GM12878 (cell line): ENCODE measurements at places on chromosomes 7 and 10. TPM values are rescaled to one million over a fixed set of nuclear protein-coding genes. Genes with fewer than 3 reads are reported as not detected.
A peak's percentile ranks its signal among the peaks of the same experiment; 100 is the strongest.

GRCh38 chr10:2145926-2146478, 408.7 kb upstream of the ADARB2 start:
- no peak for DNase-seq
- H3K27ac ChIP-seq = no peak overlapping the region
- no peaks in the 10 kb centered on the region for H3K27me3 ChIP-seq
- no peak overlapping the region for H3K4me3 ChIP-seq
- no peaks in the 10 kb centered on the region for H3K36me3 ChIP-seq

The SORCS1 gene
- total RNA-seq = 0.08 and 0.15 TPM in 2 replicates

GRCh38 chr10:5732141-5732540, 47.5 kb downstream of the TASOR2 start:
- no peaks in the 10 kb centered on the region for H3K4me1 ChIP-seq
- H3K27me3 ChIP-seq = no peaks in the 10 kb centered on the region
- no peak overlapping the region for H3K4me3 ChIP-seq
- DNase-seq = no peak
- H3K36me3 ChIP-seq = peaks cover 17% of the 10 kb centered on the region

The CLDN3 gene
- total RNA-seq = not detected in 2 replicates

DNA sequence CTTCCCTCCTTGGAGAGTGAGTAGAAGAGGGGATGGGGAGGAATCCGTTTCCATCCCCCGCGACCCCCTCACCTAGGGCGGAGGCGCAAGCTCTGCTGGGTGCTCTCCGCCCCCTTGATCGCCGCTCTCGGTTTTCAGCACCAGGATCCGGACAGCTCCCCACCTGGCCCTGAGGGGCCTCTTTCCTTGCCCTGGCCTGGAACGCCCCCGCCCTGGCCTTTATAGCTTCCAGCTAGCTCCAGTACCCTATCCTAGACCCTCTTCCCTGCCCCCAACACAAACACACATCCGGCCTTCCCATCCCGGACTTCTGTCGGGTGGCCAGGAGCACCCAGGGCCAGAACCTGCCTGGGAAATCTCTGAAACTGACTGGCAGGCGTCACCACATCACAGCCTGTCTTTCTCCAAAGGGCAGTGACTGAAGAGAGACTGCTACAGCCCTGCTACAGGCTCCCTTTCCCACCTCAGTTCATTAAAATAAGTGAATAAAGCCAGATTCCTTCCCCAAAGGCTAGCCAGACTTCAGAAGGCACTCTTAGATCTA, 72.3 kb upstream of the LEP start:
- H3K4me1 ChIP-seq = no peaks in the 10 kb centered on the region
- peaks cover 24% of the 10 kb centered on the region for H3K27me3 ChIP-seq
- no peaks in the 10 kb centered on the region for H3K36me3 ChIP-seq
- DNase-seq = no peak
- no peak overlapping the region for H3K4me3 ChIP-seq

GRCh38 chr7:102874966-102875365, 37.8 kb upstream of the LRRC17 start:
- H3K27me3 ChIP-seq = no peaks in the 10 kb centered on the region; the same call in 1 of the 2 replicates
- H3K27ac ChIP-seq = no peak overlapping the region
- no peaks in the 10 kb centered on the region for H3K36me3 ChIP-seq
- no peak overlapping the region for H3K4me3 ChIP-seq
- no peak for DNase-seq

The PSMC2 gene
- 125 and 129 TPM in 2 replicates for total RNA-seq

GRCh38 chr7:13293264-13294002, 606.0 kb downstream of the ARL4A start:
- DNase-seq = no peak
- no peak overlapping the region for H3K4me3 ChIP-seq

DNA sequence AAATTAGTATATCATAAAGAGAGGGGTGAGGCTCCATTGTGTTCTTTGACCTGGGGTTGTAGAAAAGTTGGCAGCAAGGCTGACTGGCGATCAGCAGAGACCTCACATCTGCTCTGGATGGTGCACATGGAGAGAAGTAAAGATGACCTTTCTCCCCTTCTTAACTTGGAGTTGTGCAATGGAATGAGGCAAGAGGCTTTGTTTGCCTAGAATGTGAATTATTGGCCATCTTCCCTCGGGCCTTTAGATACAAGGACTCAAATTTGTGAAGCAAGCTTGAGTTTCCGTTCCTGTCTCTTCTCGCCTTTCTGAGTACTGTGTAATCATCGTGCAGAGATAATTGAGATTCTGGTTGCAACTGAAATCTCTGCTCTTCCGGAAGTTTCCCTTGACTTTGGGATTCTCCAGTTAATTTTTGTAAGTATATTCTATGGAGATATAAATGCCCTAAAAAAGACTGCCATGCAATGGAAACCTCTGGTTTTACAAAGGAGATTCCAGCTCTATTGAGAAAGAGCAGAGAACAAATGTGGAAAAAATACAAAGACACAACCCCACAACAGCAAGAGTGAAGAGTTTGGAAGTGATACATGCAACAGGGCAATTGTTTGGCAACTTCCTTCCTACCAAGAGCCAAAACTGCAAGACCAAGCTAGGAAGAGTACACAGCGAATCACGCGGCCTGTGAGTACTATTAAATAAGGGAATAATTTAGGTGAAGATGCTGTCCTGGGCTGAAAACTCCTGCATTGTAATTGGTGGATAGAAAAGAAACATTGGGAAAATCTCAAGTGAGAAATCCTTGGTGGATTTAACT, 542.3 kb upstream of the NRP1 start:
- H3K27ac ChIP-seq = no peak overlapping the region
- H3K36me3 ChIP-seq = no peaks in the 10 kb centered on the region
- no peaks in the 10 kb centered on the region for H3K4me1 ChIP-seq
- H3K4me3 ChIP-seq = no peak overlapping the region

The RET gene
- total RNA-seq = not detected in 2 replicates

DNA sequence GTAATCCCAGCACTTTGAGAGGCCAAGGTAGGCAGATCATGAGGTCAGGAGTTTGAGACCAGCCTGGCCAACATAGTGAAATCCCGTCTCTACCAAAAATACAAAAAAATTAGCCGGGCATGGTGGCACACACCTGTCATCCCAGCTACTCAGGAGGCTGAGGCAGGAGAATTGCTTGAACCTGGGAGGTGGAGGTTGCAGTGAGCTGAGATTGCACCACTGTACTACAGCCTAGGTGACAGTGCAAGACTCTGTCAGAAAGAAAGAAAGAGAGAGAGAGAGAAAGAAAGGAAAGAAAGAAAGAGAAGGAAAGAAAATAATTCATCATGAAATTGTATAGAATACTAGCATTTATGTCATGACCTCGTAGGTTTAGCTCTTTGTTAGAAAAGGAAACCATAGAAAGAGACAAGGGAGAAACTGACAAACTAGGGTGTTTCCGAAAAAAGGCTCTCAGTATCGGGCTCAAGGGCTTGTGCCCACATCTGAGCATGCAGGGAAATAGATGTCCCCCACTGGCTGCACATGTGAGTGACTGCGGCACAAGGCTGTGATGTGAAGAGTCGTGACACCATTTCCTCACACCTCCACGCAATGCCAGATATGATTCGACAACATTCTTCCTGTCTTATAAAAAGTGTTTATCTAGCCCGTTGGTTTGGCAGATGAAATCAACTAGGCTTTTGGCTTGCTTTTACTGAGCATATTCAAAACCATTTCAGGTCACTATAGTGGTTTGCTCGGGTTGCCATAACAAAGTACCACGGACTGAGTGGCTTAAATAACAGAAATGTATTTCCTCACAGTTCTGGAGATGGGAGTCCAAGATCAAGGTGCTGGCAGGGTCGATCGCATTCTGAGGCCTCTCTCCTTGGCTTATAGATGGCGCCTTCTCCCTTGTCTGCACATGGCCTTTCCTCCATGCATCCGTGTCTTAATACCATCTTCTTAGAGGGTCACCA, 2.0 kb downstream of the SRGN start:
- H3K27ac ChIP-seq = peak overlapping the region; percentile 97
- DNase-seq = peak; percentile 65
- H3K4me1 ChIP-seq = peaks cover 18% of the 10 kb centered on the region
- H3K4me3 ChIP-seq = peak overlapping the region; percentile 73
- 0 out of 2 replicates have a peak, but pooled peaks cover 4% of the 10 kb centered on the region for H3K36me3 ChIP-seq

- H3K27me3 ChIP-seq = no peaks in the 10 kb centered on the region
- H3K4me1 ChIP-seq = peaks cover 10% of the 10 kb centered on the region
- peak overlapping the region; percentile 98 for H3K4me3 ChIP-seq
- no peak for DNase-seq
- no peaks in the 10 kb centered on the region for H3K36me3 ChIP-seq
- H3K27ac ChIP-seq = peak overlapping the region; percentile 91
These were observed 1.2 kb downstream of the USP6NL start for GRCh38 chr10:11610166-11610825.

The LIPM gene
- not detected in 2 replicates for total RNA-seq

GRCh38 chr10:123640016-123640535, 26.1 kb upstream of the GPR26 start:
- H3K4me3 ChIP-seq = no peak overlapping the region
- H3K36me3 ChIP-seq = no peaks in the 10 kb centered on the region
- no peak for DNase-seq
- no peaks in the 10 kb centered on the region for H3K4me1 ChIP-seq
- H3K27ac ChIP-seq = no peak overlapping the region
- H3K27me3 ChIP-seq = peaks cover 9% of the 10 kb centered on the region
